Progenitor cell of endocrine pancreas (in vitro differentiated cells): ENCODE measurements at places on chromosomes 7 and 10. TPM values are rescaled to one million over a fixed set of nuclear protein-coding genes. Genes with fewer than 3 reads are reported as not detected.

MACROH2A2 gene
- 128 and 143 TPM in 2 replicates for total RNA-seq

HOXA10 gene
- not detected in 2 replicates for total RNA-seq

PON3 gene
- total RNA-seq = 0.14 TPM in 1 of 2 replicates, not detected in the other

FAM24B gene
- total RNA-seq = not detected in 2 replicates

GRCh38 chr7:22879280-22879679 is 56.6 kb upstream of the TOMM7 start:
- no peak for DNase-seq

GRCh38 chr7:111092406-111093236 is 1.7 kb downstream of the LRRN3 start:
- no peak for DNase-seq

GRCh38 chr7:25787336-25787735 is 364.7 kb upstream of the NFE2L3 start:
- no peak for DNase-seq

DNA sequence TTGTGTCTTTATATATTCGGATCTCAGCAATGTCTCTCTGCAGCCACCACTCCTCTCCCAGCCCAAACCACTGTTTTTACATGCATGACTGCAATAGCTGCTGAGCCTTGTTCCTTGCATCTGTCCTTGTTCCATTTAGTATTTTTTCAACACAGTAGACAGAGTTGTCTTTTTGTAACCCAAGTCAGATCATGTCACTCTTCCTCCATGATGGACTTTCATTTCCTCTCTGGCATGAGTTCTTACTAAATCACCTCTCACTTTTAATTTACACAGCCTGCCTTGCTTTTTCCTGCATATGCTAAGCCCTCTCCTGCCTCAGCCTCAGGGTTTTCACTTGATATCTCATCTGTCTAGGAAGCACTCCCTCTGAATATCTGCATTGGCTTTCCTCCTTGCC is 353.2 kb downstream of the HGF start:
- DNase-seq = no peak

DNA sequence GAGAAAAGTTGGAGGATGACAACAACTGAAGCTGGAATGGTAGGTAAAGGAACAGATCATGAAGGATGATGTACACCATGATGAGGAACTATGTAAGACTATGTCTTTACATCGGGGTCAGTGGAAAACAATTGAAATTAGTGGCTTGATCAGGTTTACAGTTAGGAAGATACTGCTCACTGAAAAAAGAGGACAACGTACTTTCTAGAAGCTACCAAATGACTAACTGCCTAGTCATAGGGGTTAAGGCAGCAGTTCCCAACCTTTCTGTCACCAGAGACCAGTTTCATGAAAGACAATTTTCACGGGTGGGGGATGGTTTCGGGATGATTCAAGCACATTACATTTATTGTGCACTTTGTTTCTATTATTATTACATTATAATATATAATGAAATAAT is 91.6 kb upstream of the ANKRD1 start:
- no peak for DNase-seq
